ENCODE measurements at places on chromosomes 3 and 15.

DNA sequence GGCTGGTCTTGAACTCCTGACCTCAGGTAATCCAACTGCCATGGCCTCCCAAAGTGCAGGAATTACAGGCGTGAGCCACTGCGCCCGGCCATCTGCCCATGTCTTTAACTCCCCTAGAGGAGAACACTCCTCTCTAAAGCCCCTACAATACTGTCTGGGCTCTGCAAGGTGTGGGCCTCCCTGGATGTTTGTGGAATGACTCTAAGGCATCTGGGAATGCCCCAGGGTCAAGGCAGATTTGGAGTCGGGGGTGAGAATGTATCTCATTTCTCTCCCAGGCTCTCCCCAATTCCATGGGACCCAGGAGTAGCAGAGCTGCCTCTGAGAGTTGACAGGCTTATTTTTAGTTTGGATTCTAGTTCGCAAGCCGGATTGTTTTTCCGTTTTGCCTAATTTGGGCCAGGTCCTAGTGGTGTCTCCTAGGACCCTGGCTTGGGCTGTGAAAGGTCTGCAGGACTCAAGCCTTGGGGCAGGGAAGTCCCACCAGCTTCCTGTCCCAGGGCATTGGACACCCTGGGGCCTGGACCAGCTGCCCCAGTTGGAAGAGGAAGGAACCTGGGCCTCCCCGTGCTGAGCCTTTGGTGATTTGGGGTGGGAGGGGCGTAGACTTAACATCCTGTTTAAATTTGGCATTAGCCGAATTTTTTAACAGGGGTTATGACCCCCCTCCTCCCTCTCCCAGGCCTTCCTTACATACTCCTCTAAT lies 53.5 kb downstream of the MAGEF1 start:
- no peak for DNase-seq

- DNase-seq: no peak
Measured at GRCh38 chr3:189099031-189099471, 72.7 kb upstream of the TPRG1 start.

- DNase-seq: no peak
Measured at GRCh38 chr3:42031808-42032480, 59.2 kb upstream of the TRAK1 start.

DNA sequence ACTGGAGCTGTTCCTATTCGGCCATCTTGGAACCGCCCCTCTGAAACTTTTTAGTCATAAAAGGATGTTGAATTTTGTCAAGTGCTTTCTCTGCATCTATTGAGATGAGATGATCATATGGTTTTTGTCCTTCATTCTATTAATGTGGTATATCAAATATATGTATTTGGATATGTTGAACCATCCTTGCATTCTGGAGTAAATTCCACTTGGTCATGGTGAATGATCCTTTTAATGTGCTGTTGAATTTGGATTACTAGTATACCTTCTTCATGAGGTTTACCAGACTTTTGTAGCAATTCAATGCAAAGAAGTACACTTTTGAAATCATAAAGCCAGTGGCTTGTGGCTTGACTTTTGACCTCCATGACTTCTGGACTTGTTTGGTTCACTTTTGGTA lies 33.4 kb upstream of the XRN1 start:
- no peak for DNase-seq

DNA sequence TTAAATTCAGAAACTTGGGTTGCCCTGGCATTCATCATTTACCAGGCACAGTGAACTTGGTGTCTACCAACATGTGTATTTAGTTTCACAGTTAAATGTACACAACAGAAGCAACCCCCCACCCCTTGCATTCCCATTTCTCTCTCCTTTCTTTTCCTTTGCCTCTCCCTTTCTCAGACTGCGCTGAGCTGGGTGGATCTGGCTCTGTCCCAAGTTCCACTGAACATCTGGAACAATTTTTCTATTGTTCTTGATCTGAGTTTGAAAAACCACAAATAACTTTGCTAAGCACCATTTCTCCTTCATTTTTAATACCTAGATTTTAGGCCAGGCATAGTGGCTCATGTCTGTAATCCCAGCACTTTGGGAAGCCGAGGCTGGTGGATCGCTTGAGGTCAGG lies 242.2 kb downstream of the ABHD5 start:
- DNase-seq: no peak

DNA sequence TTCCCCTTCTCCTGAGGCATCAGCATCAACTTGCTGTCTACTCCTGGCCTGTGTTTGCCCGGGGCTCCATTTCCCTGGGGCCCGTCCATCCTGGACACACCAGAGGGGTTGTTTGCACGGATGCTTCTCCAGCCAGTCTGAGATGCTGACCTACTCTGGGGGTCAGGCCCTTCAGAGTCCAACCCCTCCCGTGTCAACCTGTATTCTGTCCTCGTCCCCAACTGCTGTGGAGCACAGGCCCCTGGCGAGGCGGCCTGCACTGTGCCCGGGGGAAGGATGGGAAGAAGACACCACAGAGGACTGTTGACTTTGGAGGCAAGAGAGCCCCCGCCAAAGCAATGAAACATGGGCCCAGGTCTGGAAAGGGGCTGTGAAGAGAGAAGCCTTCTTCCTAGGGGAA lies 25.8 kb downstream of the ALS2CL start:
- no peak for DNase-seq

Data from NCI-H1048 (cell line).